ENCODE measurements at places on chromosomes 7 and 10. TPM values are rescaled to one million over a fixed set of nuclear protein-coding genes. Genes with fewer than 3 reads are reported as not detected.

Gene PEX1
- total RNA-seq: 19.7 TPM

Gene BBS9
- 20.4 TPM for total RNA-seq

Gene PRTFDC1
- total RNA-seq: 0.52 TPM

DNA sequence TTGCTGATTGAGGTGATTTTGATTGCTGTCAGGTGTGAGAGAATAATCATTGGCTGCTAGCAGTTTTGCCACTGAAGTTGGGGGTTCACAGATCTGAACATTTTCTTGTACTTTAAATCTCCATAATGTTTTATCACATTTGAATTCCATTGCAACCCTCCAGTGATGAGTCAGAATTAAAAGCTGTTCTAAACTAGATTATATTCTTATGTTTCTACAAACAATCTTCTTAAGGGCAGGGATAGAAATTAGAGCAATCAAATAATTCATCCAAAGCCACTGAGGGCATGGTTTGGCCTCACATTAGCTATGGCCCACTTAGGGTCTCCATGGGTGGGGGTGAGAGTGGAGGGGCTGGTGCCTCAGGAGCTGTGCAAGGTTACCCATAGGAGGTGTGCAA, 53.0 kb upstream of the RPA3 start:
- no peak overlapping the region for H3K27ac ChIP-seq
- no peaks in the 10 kb centered on the region for H3K36me3 ChIP-seq
- peaks cover 3% of the 10 kb centered on the region for H3K4me1 ChIP-seq

DNA sequence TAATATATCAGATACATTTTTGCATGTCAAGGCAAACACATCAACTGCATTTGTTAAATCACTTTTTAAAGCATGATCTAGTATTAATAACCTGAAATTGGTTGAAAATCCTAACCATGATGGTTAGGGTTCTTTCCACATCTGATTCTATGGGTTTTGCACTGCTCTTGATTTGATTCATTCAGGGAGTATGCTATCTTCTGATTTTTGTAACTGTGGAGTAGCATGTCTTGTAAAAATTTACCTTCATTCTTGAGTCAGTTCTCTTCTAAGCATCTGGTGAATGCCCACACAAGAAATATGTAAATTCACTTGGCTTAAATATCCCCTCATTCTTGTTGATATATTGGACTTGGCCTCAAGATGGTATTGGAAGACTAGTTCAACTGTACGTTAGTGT, 178.7 kb downstream of the KLF6 start:
- no peak overlapping the region for H3K27ac ChIP-seq
- no peaks in the 10 kb centered on the region for H3K36me3 ChIP-seq
- no peaks in the 10 kb centered on the region for H3K4me1 ChIP-seq
- DNase-seq: no peak

GRCh38 chr10:114626841-114627240, 31.2 kb downstream of the ABLIM1 start:
- DNase-seq: no peak
- H3K4me1 ChIP-seq: peaks cover 7% of the 10 kb centered on the region
- H3K27ac ChIP-seq: no peak overlapping the region
- no peaks in the 10 kb centered on the region for H3K36me3 ChIP-seq
- no peak overlapping the region for H3K4me3 ChIP-seq
- peaks cover 10% of the 10 kb centered on the region for H3K27me3 ChIP-seq

- H3K27ac ChIP-seq: no peak overlapping the region
- H3K4me3 ChIP-seq: no peak overlapping the region
- no peak for DNase-seq
- peaks cover 3% of the 10 kb centered on the region for H3K27me3 ChIP-seq
These were observed 17.8 kb upstream of the CPXM2 start for GRCh38 chr10:123909426-123909825.

DNA sequence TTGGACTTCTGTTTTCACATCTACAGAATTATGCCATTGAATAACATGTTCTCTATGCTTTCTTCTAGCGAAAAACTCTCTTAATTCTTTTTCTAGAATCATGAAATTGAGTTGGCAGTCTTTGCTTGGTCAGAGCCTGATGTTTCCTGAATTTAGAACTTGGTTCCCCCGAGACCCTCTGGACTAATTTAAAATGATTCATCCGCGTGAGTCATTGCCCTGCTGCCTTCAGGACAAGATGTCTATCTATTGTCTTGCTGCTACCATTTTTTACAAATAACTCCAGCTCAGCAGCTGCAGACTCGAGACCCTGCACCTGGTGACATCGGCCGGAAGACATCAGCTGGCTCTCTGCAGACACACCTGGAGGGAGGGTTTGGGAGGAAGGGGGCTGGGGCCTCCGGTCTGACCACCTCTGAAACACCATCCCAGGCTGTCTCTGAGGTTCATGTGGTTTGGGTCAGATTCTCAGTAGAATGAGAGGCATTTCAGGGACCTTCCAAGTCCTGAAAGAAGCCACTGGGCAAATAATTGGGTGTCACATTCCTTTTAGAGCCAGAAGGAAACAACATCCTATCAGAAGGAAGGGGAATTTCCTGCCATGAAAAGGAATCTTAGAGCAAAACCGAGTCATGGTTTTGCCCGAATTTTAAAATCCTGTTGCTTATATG, 20.9 kb upstream of the KLF6 start:
- peak; percentile 71 for DNase-seq
- H3K4me3 ChIP-seq: peak overlapping the region; percentile 1
- H3K27me3 ChIP-seq: no peaks in the 10 kb centered on the region
- peak overlapping the region; percentile 97 for H3K27ac ChIP-seq
- no peaks in the 10 kb centered on the region for H3K36me3 ChIP-seq

DNA sequence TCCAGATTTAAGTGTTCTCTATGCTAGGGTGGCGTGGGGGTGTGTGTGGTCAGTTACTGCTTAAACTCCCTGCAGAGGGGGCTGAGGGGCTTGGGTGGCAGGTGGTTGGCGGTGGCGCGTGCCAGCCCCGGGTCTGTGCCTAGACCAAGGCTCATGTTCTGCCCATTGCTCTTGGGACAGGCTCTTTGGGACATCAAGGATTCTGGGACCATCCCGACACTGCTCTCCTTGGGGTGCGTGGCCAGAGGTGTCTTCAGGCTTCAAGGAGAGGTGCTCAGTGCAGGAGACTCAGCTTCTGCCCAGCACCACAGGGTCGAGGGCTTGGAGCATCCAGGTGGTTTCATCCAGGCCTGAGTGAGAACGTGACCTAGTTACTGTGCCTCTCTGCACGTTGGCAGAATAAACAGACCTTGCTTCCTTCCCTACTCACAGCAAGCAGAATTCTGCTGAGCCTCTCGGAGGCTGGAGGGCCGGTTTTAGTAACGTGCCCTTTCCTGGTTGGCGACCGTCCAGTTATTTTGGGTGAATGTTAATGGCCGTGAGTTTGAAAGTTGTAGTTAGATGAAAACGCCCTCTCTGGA, 39.9 kb downstream of the CAMK1D start:
- no peak overlapping the region for H3K4me3 ChIP-seq
- H3K27me3 ChIP-seq: no peaks in the 10 kb centered on the region
- DNase-seq: no peak

- no peaks in the 10 kb centered on the region for H3K27me3 ChIP-seq
- no peaks in the 10 kb centered on the region for H3K4me1 ChIP-seq
- no peaks in the 10 kb centered on the region for H3K36me3 ChIP-seq
- DNase-seq: no peak
- no peak overlapping the region for H3K4me3 ChIP-seq
- peak overlapping the region; percentile 88 for H3K27ac ChIP-seq
These were observed 74.6 kb upstream of the CC2D2B start for GRCh38 chr10:95833042-95833610.

DNA sequence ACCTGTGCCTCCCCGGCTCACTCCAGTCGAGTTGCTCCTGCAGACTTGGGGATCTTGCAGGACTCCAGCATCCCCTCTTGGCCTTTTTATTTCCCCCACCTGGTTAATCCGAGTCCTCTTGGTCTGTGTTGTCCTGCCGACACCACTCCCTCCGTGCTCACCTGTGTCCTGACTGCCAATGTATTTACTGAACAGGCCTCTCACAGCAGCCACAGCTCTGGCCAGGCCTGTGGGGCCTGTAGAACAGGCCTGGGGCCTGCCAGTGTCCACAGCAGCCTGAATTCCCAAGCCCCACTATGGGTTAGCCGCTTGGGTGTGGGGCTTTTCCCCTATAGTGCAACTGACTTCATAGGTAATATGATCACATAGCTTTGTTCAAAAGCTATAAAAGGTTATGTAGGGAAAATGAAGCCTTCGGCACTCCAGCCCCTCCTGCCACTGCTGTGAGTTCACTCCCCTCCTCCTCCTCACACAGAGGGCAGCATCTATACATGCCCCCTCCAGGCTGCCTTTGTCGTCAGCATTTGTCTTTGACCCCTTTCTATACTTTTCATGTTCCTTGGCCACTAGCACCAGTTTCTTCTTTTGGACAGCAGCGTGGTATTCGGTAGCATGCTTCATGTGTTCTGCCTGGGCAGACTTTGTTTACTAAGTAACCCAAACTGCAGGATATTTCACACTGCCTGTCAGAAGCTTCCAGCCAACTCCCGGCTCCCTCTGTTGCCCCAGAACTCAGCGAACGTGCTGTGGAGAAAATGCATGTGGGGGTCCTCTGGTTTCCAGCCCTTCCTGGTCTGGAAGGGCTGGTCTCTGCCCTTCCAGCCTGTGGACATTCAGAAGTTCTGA, 46.1 kb downstream of the ZNF467 start:
- no peaks in the 10 kb centered on the region for H3K4me1 ChIP-seq
- H3K4me3 ChIP-seq: no peak overlapping the region

DNA sequence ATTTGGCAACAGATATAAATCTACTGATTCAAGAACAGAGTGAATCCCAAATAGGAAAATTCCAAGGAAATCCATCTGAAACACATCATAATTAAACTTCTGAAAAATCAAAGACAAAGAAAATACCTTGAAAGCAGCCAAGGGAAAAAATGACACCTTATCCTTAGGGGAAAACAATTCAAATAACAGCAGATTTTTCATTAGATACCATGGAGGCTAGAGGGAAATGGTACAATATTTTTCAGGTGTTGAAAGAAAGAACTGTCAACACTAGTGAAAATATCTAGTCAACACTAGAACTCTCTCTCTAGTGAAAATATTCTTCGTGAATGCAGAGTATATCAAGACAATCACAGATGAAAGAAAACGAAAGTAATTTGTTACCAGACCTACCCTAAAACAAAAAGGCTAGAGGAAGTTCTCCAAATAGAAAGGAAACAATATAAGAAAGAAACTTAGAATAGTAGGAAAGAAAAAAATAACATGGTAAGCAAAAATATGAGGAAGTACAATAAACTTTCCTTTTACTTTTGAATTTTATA, 5.7 kb upstream of the FAM241B start:
- H3K4me3 ChIP-seq: no peak overlapping the region
- peak; percentile 49 for DNase-seq
- peaks cover 17% of the 10 kb centered on the region for H3K4me1 ChIP-seq

GRCh38 chr10:88477343-88478085, 105.6 kb downstream of the RNLS start:
- H3K36me3 ChIP-seq: no peaks in the 10 kb centered on the region
- no peaks in the 10 kb centered on the region for H3K27me3 ChIP-seq
- DNase-seq: no peak
- no peaks in the 10 kb centered on the region for H3K4me1 ChIP-seq
- H3K4me3 ChIP-seq: no peak overlapping the region
- no peak overlapping the region for H3K27ac ChIP-seq

GRCh38 chr7:113486548-113486947, 368.2 kb upstream of the SMIM30 start:
- H3K4me3 ChIP-seq: no peak overlapping the region
- H3K4me1 ChIP-seq: no peaks in the 10 kb centered on the region
- H3K27me3 ChIP-seq: no peaks in the 10 kb centered on the region
- H3K36me3 ChIP-seq: no peaks in the 10 kb centered on the region

DNA sequence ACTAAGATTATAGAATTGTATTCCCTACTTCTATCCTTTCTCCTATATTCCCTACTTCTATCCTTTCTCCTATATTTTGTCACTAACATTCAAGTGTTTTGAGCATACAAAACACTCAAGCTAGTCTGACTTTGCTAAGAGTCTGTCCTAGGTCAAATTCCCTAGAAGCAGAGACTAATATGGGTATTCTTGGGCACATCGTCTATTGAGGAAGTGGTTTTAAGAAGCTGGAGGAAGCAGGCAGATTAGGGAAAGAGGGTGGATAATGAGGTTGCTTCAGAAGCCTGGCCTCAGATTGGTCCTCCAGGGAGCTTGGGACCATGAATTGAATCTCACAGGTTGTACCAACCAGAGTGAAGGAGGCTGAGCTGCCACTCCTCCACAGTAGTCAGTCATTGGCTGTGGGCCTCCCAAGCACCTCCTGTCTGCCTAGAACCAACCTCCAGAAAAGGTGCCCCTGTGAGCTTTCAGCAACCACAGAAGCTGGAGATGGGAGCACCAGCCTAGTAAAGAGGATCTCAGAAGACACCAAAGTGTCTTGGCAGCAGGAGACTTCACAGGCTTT, 295.9 kb upstream of the PHF14 start:
- no peak for DNase-seq
- H3K27me3 ChIP-seq: no peaks in the 10 kb centered on the region
- H3K36me3 ChIP-seq: no peaks in the 10 kb centered on the region
- no peak overlapping the region for H3K4me3 ChIP-seq
- H3K4me1 ChIP-seq: no peaks in the 10 kb centered on the region

DNA sequence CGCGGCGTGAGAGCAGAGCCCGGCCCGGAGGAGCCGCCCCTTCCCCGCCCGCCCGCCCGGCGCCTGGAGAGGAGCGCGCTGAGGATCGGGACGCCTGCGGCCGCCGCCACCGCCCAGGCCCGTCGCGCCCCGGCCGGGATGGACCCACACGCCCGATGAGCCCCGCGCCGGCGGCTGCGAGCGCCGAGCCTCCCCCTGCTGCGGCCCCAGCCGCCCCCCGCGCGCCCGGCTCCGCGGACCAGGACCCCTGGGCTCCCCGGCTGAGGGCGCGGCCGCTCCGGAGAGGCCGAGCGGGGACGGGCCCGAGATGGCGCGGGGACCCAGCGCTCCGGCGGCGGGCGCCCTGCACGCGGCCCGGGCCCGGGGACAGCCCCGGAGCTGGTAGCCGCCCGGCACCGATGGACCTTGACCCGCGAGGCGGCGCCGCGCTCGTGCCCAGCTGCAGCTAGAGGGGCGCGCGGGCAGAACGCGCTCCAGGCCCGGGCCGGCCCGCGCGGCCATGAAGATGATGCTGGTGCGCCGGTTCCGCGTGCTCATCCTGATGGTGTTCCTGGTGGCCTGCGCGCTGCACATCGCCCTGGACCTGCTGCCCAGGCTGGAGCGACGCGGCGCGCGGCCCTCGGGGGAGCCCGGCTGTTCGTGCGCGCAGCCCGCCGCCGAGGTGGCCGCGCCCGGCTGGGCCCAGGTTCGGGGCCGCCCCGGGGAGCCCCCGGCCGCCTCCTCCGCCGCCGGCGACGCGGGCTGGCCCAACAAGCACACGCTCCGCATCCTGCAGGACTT, 520 bp downstream of the FAM20C start:
- no peak overlapping the region for H3K27ac ChIP-seq
- peaks cover 32% of the 10 kb centered on the region for H3K27me3 ChIP-seq
- H3K4me3 ChIP-seq: no peak overlapping the region
- peaks cover 13% of the 10 kb centered on the region for H3K4me1 ChIP-seq
- no peaks in the 10 kb centered on the region for H3K36me3 ChIP-seq
- DNase-seq: no peak
